ENCODE measurements at places on chromosomes 1 and 21.

DNA sequence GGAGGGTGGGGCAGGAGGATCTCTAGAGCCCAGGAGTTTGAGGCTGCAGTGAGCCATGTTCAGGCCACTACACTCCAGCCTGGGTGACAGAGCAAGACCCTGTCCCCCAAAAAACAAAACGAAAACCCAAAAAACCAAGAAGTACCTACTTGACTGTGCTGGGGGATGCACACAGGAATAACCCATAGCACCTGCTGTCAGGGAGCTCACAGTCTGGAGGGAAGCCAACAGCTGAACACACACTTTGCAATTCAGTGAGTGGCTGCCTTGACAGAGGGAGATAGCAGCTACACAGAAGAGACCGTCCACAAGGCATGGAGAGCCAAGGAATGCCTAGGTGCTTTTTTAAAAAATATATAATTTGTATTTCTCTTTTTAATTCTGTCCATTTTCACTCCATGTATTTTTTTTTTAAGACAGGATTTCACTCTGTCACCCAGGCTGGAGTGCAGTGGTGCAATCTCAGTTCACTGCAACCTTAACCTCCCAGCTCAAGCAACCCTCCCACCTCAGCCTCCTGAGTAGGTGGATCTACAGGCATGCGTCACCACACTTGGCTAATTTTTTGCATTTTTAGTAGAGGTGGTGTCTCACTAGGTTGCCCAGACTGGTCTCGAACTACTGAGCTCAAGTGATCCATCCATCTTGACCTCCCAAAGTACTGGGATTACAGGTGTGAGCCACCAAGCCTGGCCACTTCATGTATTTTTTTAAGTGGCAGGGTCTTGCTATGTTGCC, 68.7 kb downstream of the NID1 start:
- peak; percentile 23 for DNase-seq

DNA sequence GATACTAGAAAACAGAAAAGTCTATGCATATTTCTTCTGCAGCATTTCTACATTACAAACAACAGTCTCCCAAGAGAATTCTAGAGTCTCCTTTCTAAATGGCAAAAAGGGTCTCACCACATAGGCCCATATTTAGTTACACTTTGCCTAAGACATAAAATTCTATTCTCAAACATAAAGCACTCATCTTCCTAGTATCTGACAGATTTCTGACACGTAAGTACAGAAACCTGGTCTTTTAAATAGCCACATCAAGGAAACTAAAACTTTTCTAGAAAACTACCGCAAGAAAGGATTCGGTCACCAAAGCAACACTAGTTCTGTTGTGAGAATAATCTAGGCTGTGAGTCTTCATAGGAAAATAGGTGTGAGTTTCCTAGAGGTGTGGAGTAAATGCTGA, 33.6 kb upstream of the CTSK start:
- DNase-seq: no peak

- DNase-seq: no peak
Measured at GRCh38 chr1:40662151-40662550, 3.3 kb downstream of the RIMS3 start.

DNA sequence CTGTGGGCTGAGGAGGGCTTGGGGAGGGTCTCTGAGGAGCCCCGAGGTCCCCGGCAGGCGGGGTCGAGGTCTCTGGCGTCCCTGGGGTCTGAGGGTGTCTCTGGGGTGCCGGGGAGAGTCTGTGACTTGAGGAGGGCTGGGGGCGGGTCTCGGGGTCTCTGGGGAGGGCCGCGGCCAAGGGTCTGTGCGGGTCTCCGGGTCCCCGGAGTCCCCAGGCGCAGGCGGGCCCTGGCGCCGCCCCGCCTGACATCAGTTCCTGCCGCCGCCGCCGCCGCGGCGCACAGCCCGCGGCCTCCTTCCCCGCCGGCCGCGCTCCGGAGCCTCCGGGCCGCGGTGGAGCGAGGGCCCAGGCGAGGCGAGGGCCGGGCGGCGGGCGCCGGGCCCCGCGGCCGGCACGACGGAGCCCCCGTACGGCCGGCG, at the start of gene PLEKHM2:
Gene PLEKHM2 (plus strand): TSS at position 279 of the 420 bp plus-strand sequence. CDS start 239 bp downstream, outside the sequence.
- peak; percentile 14 for DNase-seq

DNA sequence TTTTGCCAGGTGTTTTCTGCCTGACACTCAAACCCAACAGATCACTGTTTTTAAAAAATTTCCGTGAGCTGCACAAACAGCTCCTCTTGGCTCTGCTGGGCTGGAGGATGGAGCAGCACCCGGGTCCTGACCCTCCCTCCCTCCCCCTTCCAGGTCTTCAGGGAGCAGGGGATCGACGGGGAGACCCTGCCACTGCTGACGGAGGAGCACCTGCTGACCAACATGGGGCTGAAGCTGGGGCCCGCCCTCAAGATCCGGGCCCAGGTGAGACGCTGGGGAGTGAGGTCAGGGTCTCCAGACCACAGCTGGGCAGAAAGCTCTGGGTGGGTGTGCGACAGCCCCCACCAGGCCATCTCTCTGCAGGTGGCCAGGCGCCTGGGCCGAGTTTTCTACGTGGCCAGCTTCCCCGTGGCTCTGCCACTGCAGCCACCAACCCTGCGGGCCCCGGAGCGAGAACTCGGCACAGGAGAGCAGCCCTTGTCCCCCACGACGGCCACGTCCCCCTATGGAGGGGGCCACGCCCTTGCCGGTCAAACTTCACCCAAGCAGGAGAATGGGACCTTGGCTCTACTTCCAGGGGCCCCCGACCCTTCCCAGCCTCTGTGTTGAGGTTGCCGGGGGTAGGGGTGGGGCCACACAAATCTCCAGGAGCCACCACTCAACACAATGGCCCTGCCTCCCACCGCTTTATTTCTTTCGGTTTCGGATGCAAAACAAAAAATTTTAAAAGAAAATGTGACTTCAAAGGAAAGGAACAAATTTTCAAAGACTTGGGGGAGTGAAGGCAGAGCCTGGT, 15.3 kb downstream of the NOC2L start:
- DNase-seq: no peak

DNA sequence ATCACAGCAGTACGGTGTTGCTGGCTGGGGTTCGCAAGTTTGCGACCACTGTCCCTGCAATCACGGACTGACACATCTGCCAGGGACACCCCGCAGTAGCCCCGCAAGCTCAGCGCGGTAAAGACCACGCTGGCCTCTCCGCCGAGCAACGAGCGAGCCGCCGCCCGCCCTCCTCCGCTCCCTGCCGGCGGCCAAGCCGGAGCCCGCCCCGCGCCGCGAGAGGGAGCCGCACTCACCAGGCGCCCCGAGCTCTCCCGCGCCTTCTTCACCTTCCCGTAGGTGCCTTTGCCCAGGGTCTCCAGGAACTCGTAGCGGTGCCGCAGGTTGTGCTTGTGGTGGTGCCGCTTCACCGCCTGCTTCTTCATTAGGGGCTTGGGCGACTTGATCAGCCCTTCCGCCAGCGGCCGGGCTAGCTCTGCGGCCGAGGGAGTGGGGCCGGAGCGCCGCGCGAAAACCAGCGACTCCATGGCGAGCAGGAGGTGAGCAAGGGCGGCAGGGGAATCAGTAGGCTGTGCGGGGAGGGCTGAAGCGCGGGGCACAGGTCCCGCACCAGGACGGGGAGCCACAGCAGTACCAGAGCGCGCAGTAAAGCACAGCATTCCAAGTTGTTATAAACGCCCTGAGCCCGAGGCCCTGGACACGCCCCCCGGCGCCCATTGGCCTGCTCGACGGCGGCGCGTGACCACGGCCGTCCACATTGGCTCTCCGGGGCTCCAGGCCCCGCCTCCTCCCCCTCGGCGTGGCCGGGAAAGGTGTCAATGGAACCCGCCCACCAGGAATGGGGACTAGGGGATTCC, at the start of gene NUAK2:
Gene NUAK2 (minus strand): TSS at position 584 of the 797 bp plus-strand sequence. CDS start 117 bp downstream, at position 467.
- peak; percentile 79 for DNase-seq

DNA sequence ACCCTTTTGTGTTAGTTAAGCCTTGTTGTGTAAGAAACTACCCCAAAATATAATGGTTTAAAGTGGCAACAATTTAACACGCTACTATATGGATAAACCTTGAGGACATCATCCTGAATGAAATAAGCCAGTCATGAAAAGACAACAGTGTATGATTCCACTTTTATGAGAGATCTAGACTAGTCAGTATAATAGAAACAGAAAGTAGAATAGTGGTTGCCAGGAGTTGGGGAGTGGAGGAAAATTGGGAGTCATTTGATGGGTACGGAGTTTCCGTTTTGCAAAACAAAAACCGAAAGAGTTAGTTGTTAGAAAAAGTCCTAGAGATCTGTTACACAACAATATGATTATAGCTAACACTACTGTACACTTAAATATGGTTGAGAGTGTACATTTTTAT, 16.0 kb upstream of the CHIA start:
- no peak for DNase-seq

GRCh38 chr1:156877433-156878170, 15.9 kb upstream of the PEAR1 start:
- no peak for DNase-seq

- no peak for DNase-seq
Measured at GRCh38 chr1:166971252-166971651, 4.1 kb downstream of the ILDR2 start.

DNA sequence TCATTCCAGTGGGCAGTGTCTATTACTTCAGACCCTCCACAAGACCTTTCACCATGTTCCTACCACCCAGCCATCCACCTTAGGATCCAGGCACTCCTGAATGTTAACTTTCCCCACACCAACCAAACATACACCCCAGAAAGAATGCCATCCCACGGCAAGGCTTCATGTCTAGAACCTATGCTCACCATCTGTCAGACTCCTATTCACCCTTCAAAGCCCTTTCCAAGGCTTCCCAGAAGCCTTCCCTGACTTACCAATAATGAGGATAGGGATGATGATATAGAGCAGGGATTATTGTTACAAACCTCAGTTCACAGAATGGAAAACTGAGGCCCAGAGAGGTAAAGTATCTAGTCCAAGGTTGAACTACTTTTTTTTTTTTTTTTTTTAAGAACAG, 19.3 kb upstream of the RCC2 start:
- no peak for DNase-seq

GRCh38 chr1:43284546-43285110, 753 bp downstream of the C1orf210 start:
- no peak for DNase-seq

DNA sequence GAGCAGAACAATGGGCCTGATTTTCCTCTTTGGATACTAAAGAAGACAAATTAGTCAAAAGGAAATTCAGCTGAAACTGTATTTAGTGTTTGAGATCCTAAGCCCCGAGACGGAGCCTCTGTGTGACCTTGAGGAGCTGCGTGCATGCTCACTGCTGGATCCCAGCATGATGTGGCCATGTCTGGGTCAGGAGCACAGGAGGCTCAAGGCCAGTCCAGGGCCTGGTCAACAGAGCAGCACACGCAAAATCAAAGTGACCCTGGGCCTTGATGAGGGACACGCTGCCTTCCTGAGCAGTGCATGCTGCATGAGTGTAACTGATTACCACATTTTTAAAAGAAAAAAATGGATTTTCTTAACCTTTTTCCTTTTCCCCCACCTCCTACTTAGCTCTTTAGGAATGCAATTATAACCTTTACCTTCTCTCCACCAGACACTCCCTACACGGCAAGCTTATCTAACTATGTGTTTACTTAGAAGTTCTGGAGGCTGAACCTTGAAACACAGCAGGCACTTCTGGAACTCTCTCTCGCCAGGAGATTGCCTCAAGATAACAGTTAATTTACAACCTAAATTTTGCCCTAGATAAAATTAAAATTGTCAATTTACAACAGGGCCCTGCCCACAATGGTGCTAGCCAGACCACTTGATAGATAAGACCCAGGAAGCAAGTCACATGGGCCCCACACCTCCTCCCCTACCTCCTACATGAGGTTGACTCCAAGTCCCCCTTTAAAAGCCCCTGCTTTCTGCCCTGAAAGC, 144.6 kb downstream of the LRIG2 start:
- DNase-seq: no peak

GRCh38 chr21:44869781-44870747, 3.4 kb downstream of the PTTG1IP start:
- DNase-seq: no peak

DNA sequence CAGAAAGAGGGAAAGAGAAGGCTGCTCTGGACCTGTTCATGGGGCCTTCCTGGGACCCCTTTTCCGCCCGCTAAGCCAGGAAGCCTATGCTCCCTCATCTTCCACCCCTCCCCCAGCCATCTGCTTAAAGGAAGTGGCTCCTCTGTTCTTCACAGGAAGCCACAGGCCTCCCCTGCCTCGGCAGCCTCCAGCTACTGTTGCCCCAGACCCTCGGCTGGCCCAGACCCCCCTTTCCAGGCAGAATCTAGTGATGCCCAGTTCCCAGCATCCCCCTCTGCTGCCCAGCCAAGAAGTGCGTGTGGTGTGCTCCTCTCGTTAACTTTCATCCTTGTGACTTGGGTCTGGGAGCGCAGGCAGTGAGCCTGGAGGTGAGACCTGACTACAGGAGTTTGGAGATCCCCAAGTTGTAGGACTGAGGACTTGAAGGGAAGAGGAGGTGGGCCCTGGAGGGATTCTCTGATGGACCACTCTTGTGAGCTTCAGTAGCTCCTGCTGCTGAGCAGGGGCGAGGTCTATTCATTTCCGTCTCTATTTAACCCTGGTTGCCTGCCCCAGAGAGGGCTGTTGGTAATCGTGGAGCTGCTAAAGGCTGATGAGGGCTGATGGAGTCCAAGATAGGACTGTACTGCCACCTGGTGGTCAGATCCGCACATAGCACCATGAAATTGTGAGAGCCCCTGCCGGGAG, 9.1 kb downstream of the IFI6 start:
- peak; percentile 72 for DNase-seq

GRCh38 chr1:151822404-151822803, 9.2 kb downstream of the RORC start:
- no peak for DNase-seq

DNA sequence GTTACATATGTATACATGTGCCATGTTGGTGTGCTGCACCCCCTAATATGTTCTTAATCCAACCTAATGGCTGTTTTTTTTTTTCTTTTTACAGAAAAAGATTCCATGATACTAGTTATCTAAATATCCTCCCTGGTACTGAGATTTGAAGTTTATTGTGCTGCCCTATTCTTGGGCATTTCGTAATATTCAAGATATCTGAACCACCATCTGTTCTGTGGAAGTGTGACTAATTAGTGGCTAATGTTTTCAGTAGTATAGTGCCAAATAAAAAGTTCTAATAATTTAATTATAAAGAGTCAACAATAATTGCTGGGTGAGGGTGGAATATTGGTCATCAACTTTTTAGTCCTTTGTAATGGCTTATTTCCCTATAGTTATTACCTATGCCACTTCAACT, 217.5 kb downstream of the GABPA start:
- DNase-seq: no peak

DNA sequence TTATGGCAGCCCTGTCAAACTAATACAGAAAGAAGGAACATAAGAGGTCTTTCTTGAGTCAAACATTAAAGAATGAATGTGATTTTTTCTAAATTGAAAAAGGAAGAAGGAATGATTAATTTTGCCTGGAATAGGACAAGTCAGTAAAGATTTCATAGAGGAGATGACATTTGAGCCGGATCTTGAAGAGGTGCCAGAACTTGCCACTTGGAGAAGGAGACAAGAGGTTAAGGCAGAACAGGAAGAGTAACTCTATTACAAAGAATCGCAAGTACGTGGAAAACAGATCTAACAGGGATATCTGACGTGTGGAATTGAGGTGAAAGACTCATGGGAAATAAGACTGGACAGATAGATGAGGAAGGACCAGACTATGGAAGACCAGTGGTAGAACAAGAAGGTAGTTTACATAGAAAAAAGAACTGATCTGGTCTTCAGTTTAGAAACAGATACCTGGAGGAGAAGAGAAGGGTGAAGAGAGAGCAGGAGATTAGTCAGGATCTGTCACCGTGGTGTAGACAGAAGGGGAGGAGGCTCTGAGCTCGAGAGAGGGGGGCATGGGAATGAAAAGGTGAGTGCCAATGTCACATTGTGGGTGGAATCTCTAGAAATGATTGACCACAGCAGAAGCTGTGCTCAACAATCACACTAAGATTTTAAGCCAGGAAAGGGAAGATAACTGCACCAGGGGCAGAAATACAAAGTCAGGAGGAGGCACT, 32.5 kb downstream of the RHOU start:
- no peak for DNase-seq

All from COR-L47 (cell line).